MM.1S (cell line): ENCODE measurements at places on chromosomes 5 and 9.

DNA sequence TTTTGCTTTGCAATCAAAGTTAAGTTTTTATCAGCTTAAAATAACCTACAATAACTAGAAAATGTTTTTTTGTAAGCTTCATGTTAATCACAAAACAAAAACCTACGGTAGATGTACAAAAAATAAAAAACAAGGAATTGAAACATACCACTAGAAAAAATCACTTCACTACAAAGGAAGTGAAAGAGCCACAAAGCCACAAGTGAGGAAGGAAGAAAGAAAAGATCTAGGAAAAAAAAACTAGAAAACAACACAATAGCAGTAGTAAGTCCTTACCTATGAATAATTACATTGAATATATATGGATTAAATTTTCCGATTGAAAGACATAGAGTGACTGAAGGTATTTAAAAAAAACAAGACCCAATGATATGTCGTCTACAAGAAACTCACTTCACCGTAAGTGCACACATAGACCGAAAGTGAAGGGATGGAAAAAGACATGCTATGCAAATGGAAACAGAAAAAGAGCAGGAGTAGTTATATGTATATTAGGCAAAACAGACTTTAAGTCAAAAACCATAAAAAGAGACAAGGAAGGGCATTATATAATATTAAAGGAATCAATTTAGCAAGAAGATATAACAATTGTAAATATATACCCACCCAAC, 13.4 kb upstream of the ZDHHC21 start:
- no peak for DNase-seq

- no peak for DNase-seq
Observed at GRCh38 chr5:155046591-155046990, 33.0 kb downstream of the KIF4B start.

DNA sequence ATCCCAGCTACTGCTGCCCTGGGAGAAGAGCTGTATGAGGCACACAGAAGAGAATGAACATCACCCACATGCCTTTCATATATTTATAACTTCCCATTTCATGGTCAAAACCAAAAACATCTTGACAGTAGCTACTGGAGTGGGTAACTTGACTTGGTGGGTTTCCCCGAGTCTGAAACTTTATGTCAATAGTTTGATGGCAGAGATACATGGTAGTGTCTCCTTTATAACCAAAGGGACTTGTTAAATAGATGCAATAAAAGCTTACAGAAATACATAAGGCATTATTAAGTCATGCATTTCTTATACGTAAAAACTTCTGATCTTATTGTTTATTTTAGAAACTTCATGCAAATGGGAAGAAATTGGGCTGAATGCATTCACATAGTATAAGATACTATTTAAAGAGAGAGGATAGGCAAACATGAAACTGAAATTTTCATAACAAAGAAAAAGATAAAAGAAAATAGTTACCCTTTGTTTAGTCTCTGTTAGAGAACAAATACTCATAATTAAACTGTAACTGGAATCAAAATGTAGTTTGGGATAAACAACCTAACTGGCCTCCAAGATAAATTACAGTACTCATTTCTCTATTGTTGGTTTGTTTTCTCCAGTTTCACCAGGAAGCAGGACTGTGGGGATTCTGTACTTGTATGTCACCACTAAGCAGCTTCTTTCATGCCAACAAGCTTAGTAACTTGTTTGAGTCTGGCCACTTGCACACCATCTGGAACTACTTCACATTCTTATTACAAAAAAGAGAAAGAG, 459.3 kb upstream of the MEF2C start:
- DNase-seq: peak; percentile 79

GRCh38 chr5:170103447-170103846, 2.2 kb upstream of the FOXI1 start:
- DNase-seq: no peak

DNA sequence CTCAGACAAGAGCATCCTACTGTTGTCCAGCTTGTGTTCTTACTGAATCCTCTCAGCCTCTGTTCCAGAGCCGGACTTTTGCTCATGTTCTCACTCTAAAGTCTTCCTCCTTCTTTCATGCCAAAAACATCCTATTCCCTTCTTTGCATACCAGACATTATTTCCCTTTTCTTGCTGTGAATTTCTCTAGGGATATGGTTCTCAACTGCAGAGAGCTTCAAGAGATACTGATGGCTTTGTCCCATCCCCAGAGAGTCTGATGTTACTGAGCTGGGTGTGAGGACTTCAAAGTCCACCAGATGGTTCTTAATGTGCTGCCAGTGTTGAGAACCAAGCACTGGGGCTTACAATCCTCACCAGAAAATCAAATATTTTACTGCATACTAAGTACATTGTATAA, 98.6 kb upstream of the FER start:
- DNase-seq: no peak

GRCh38 chr9:126668058-126668457, 54.3 kb downstream of the LMX1B start:
- DNase-seq: no peak

GRCh38 chr5:67520161-67520908, 323.7 kb upstream of the CD180 start:
- no peak for DNase-seq

DNA sequence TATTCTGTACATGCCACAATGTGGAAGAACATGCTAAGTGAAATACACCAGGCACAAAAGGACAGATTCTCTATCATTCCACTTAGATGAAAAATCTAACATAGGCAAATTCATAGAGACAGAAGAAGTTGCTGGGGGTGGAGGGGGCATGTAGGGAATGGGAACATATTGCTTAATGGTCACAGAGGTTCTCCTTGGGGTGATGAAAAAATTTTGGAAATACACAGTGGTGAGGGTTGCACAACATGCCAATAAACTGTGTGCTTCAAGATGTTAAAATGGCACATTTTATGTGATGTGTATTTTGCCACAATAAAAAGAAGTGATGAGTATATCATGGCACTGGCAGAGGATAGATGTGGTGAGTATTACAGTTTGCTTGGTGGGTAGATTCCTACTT, 111.9 kb downstream of the SUSD1 start:
- no peak for DNase-seq

DNA sequence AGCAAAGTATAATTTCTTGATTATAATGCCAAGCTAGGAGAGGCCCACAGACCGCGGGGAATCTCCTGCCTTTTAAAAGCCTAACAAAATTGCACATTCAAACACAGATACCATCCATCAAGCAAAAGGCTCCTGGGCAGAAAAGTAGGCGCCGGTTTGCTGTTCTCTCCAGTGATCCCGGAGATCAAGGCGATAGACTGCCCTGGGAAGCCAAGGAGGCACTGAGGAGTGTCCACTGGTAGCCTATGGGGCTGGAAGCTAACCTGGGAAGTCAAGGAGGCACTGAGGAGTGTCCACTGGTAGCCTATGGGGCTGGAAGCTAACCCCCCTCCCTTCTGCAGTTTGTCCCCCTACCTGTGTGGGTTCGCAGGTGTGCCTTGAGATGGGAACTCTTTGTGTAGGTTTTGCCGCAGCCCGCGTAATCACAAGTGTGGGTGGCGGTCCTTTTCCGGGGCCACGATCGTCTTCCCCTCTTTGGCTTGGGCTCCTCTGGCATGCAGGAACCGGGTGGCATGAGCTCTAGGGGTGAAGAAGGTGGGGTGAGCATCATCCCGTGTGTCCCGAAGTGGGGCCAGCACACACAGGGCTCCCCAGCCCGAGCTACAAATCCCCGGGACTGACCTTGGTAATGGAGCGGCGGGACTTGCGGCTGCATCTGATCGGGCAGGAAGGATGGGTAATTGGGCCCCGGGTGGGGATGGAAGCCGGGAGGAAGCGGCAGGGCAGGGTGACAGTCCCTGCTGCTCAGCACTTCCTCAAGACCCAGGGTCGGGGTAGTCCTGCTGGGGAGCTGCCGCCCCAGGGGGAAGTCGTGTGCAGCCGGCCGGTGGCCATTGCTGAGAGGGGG, 2.7 kb downstream of the KLF4 start:
- no peak for DNase-seq

DNA sequence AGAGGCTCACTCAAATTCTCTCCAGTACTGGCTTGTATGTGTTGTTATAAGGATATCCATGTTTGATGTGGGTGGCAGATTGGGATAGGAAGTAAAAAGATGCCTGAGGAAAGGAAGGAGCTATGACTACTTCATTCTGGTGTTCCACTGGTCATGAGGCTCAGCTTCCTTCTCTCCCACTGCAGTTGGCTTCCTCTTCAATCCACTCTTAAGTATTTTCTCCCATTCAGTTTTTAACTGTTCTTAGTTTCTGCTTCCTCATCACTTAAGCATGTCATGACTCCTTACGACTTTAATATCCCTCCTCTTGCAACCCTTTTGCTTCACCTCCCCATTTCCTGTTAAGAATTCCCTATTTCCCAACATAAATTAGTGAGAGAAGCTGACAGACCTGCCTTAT, 81.1 kb downstream of the PJA2 start:
- DNase-seq: no peak

DNA sequence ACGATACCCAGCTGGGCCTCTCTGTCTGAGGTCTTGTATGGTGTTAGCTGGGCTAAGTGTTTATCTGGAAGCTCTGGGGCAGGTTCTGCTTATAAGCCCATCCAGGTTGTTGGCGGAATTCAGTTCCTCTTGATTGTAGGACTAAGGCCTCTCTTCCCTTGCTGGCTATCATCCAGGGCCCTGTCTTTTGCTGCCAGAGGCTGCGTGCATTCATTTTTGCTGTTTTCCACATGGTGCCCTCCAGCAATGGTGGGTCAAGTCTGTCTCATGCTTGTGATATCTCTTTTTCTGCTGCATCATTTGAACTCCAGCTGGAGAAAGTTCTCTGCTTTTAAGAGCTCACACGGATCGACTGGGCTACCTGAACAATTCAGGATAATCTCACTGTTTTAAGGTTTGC, 105.7 kb upstream of the ZNF618 start:
- DNase-seq: no peak

- DNase-seq: no peak
Observed at GRCh38 chr5:163373436-163374084, 63.8 kb upstream of the CCNG1 start.

- DNase-seq: no peak
Observed at GRCh38 chr5:13278811-13279210, 665.7 kb downstream of the DNAH5 start.

GRCh38 chr5:169901896-169902295, 78.4 kb downstream of the INSYN2B start:
- DNase-seq: no peak

DNA sequence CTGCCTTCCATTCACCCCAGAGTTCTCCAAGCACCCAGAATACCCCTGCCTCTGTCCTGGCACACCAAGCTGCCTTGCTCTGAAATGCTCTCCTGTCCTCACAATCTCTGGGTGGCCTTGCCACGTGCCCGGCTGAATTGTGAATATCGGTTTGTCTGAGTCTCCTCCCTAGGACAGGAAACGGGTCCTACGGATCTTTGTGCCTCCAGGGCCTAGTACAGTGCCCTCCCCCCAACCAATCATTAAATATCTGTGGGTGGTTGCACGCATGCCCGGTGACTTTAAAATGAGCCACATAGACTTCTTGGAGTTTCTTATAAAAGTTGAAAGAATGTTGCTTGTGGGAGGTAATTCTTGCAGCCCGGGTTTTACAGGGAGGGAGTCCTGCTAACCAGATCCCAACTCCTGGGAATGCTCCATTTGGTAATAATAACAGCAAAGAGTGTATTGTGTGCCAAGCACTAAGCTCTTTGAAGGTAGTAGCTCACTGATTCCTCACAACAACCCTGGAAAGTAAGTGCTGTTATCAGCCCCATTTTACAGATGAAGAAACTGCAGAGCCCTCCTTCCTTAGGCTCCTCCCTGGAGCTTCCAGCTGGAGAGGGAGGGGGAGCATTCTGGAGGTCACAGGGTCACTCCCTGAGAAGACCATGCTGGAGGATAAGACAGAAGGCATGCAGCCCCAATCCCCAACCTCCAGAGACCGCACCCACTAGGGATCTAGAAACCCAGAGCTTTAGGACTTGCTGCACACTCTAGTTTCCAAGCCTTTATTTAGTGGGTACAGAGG, 23.4 kb downstream of the URM1 start:
- DNase-seq: no peak
